Panc1 (cell line): ENCODE measurements at places on chromosomes 3 and 15. TPM values are rescaled to one million over a fixed set of nuclear protein-coding genes. Genes with fewer than 3 reads are reported as not detected.

DNA sequence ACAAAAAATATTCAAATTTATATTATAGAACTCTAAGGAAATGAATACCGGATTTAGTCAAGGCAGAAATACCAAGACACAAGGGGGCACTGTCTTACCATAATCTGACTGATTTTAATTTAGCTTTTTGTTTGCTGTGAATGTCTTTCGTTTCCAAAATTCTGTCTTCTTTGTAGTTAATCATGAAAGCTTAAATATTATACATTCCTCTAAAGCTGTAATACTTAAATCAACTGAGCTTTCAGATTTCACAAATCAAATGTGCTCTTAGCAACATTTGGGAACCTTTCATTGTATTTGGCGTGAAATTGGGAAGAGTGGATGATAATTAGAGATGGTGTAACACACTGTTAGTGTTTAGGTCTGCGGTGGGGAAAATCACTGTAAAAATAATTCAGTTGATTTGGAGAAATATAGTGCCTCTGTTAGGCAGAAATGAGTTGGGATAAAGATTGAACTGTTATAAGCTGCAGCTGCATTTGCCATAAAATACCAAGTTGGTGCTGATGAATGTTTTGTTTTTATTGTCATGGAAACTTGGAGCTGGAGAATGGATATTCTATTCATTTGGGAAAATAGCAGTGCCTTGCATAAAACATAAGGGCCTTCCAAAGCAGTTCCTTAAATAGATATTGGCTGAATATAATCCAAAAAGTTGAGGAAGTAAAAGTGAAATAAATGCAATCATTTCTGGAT is 228.2 kb downstream of the TCF12 start:
- DNase-seq = no peak

DNA sequence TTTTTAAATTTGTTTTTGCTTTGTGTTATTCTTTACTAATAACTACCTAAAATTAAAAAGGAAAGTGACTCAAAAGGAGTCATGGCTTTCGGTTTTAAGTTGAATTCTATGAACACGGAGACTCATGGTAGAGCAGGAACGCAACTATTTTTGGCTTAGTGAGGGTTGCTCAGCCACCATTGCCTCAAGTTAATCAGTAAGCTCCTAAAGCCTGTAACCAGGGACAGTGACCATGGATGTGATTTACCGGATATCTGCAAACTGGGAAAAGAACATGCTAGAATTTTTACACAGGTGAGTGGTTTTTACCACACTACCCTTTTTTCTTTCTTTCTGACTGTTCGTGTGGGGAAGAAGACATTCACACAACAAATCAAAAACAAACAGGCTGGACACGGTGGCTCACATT is 11.8 kb downstream of the SLC12A8 start:
- no peak for DNase-seq

PPP1R14D gene
- total RNA-seq = 0.64 TPM

- peak; percentile 76 for DNase-seq
Measured at GRCh38 chr3:27312044-27312668, 57.0 kb downstream of the NEK10 start.

CLDN11 gene
- 1.9 TPM for total RNA-seq

GRCh38 chr15:93152360-93152759 is 63.3 kb upstream of the RGMA start:
- DNase-seq = no peak

TYRO3 gene
- 41.7 TPM for total RNA-seq

DNA sequence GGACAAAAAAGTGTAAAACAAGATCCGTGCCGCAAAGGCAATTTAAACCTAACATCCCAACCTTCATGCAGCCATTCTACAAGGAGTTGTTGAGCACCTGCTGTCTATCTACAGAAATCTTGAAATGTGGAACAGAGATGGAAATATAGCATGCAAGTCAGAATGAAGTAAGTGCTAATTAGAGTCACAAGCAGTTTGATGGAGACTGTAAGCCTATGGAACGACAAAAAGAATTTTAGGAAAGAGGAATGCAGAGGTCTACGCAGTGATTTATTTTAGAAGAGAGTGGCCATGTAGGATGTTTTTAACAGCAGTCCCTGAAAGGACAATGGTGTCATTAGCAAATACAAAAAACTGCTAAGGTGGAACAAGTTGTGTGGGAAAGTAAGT is 851 bp upstream of the DCBLD2 start:
- DNase-seq = no peak

SNX22 gene
- 2.3 TPM for total RNA-seq

GRCh38 chr3:119481079-119481478 is 12.3 kb downstream of the POGLUT1 start:
- DNase-seq = no peak

GRCh38 chr3:23459465-23459864 is 256.3 kb downstream of the UBE2E2 start:
- DNase-seq = no peak

- DNase-seq = no peak
Measured at GRCh38 chr3:128281461-128282367, 128.4 kb downstream of the EEFSEC start.

- no peak for DNase-seq
Measured at GRCh38 chr3:71305231-71306206, 278.0 kb downstream of the FOXP1 start.

- no peak for DNase-seq
Measured at GRCh38 chr3:72665701-72666446, 182.4 kb downstream of the SHQ1 start.

UROC1 gene
- total RNA-seq = not detected

GRCh38 chr3:167116120-167116922 is 263.8 kb downstream of the ZBBX start:
- DNase-seq = no peak

FBXW12 gene
- total RNA-seq = not detected

PLOD2 gene
- total RNA-seq = 158 TPM

DNA sequence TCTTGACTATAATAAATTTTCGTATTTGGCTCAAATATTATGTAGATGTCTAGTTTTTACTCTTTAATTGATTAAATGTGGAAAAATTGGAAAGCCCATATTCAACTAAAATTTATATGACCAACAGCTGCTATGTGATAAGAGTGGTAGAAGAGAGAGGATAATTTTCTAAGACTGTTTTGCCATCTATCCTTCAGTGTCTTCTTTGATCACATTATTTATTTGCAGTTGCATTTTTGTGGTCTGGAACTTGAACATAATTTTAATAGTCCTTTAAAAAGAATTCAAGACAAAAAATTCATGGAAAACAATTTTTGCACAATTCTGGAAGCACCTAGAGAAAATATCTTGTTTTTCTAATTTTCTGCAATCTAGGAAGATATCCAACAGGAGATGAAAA is 213.3 kb upstream of the THBS1 start:
- no peak for DNase-seq

- DNase-seq = no peak
Measured at GRCh38 chr15:72751751-72752455, 31.7 kb downstream of the ADPGK start.

DNA sequence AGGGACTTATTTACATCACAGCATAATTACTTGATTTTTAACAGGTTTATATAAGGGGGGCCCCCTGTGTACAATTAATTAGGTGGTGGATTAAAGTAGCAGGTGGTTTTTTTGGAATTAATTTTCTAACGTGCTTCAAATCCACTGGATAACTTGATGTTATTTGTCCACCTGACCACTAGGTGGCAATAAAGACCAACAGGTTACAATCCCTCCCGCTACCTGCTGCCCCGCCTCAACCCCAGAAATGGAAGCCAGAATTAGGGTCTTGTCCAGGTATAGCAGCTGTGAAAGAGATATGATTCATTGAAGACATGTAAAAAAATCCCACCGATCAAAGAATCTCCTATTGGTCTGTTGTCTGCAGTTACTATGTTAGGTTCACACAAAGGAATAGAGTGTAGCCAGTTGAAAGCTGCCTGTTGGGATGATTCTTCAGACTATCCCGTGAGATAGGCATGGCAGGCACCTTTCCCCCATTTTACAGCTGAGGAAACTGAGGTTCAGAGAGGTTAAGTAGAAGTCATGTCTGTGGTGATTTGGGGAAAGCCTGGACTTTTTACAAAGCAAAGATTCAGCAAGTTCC is 44.0 kb downstream of the MFSD1 start:
- DNase-seq = no peak

DNA sequence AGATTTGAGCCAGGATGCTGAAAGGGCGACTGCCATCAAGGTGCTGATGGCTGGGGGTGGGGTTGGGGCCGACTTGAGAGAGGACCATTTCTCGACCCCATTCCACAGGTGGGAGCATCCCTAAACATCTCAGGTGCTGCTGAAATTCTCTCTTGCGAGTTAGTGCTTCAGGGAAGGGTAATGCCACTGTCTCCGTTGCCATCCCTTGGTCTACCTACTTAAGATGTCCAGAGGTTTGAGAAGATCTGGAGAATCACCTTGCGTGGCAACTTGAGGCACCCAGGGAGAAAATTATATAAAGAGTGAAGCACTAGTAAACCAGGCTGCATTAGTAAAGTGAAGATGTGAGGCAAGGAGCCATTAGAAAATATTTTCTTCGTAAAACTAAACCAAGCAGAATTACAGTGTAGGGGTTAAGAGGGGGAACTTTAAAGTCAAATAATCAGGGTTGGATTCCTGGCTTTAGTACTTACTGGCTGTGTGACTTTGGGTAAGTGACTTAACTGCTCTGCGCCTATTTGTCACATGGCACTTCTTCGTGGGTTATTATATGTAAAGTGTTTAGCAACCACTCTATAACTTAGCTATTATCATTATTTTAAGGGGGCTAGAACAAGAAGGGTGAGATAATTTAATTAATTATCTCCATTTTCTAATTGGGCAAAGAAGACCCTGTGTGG is 662 bp upstream of the RFTN1 start:
- DNase-seq = no peak

DNA sequence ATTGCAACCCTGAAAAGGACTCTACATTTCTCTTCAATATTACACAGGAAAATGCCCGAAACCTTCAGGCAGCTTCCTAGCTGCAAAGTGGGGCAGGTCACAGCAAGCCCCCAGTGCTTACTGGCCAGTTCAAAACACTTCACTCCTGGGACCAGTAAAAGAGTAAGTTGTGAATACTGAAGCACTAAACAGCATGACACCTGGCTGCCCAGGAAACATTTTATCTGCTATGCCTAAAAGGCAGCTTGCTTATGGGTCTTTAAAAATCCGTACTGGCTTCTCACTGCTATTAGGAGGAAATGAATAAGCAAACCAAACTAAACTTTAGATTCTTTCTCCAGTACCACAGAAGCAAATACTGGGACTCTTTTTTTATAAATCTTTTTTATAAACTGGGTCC is 457.9 kb upstream of the ALCAM start:
- DNase-seq = no peak

HTR3E gene
- not detected for total RNA-seq

DNA sequence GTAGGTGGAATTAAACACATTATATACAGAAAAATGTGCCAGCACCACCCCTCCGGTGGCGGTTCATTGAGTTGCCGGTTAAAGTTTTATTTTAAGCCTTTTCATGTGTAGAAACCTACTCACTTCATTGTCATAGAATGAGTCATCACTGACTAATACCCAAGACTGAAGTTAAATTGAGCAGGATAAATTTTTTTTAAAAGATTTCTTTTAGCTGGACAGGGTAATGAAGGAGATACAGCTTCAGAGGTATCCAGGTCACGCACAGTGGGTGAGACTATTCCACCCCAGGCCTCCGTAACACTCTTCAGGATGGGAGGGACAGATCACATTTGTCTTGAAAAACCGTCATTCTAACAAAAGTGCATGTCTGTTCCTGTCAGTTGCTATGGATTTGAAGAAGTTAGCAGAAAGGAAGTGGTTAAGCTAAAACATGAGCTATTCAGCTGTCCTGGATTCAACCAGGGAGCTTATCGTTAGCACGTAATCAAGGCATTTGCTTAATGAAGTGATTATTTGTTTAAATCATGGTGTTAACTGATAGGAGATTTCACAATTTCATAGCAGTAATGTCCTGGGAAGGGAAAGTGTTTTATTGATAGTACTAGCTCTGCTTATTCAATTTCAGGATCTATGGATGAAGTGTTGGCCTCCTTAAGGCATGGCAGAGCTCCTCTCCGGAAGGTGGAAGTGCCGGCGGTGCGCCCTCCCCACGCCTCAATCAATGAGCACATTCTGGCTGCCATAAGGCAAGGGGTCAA is 23.4 kb downstream of the WHAMM start:
- peak; percentile 71 for DNase-seq

DNA sequence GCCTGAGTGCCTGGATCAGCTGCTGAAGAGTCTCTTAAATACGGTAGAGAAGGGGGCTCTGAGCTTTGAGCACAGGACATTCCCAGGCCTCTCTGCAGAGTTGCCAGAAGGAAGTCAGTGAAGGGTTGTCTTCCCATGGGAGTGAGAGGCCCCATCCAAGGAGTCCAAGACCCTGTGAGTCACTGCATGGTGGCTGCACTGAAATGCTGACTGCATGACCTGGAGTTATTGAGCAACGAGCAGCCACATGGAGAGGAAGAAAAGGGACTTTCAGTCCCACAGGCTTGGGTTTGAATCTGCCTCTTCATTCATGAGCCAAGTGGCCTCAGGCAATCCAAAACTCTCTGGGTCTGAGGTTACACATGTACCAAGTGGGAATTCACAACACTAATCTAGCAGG is 69.6 kb upstream of the RASGRF1 start:
- no peak for DNase-seq

DNA sequence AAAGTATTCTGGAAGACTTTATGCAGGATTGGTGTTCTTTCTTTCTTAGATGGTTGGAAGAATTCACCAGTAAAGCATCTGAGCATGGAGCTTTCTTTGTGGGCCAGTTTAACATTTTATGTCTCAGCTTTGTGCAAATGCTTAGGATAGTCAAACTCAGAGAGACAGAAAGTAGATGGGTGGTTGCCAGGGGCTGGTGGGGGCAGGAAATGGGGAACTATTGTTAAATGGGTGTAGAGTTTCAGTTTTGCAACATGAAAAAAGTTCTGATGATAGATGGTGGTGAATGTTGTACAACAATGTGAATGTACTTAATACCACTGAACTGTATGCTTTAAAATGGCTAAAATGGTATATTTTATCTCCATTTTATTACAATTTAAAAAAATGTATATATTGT is 24.8 kb downstream of the SPCS1 start:
- no peak for DNase-seq

DNA sequence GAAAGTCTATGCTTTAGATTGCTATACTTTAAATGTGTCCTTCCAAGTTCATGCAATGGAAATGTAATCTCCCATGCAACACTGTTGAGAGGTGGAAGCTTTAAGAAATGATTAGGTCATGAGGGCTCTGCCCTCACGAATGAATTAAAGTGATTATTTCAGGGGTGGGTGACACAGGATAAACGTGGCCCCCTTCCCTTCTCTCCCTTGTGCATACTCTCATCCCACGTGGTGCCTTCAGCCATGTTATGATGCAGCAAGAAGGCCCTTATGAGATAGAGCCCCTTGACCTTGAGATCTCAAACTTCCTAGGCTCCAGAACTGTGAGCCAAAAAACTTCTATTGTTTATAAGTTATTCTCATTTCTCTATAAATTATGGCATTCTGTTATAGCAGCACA is 183.3 kb downstream of the TNIK start:
- DNase-seq = no peak

DNA sequence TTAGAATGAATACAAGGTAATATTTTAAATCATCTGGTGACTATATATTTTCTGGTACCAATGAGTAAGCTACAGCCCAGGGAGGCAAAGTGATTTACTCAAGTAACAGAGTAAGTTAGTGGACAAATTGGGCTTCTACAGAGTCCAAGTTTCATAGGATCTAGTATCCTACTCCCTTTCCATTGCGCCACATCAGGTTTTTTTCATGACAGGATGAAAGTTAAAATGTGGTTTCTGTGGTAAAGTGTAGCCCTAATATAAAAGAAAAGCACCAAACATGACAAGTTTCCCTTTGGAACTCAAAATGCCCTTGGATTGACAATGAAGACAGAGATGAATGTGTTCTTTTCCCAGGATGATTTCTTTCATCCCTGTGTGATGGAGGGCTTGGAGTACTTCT is 350.8 kb upstream of the ZNF385D start:
- no peak for DNase-seq
